Vagina (tissue), 2 donors: ENCODE measurements at places on chromosomes 16 and 17.

DNA sequence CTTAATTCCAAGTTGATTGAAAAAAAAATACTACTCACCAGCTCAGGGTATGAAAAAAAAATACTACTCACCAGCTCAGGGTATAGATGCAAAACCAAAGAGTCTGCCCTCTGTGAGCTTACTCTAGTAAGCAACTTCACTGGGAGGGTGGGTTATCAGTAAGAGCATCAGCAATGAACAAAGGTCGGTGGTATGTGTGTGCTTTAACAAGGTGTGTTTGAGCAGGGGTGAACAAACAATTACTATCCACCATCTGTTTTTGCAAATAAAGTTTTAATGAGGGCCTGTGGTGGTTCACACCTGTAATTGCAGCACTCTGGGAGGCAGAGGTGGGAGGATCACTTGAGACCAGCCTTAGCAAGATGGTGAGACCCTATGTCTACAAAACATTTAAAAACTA lies 20.0 kb downstream of the NUFIP2 start:
- DNase-seq, result no peak

GRCh38 chr17:50491505-50491904 lies 12.8 kb downstream of the RSAD1 start:
- DNase-seq, result no peak

DNA sequence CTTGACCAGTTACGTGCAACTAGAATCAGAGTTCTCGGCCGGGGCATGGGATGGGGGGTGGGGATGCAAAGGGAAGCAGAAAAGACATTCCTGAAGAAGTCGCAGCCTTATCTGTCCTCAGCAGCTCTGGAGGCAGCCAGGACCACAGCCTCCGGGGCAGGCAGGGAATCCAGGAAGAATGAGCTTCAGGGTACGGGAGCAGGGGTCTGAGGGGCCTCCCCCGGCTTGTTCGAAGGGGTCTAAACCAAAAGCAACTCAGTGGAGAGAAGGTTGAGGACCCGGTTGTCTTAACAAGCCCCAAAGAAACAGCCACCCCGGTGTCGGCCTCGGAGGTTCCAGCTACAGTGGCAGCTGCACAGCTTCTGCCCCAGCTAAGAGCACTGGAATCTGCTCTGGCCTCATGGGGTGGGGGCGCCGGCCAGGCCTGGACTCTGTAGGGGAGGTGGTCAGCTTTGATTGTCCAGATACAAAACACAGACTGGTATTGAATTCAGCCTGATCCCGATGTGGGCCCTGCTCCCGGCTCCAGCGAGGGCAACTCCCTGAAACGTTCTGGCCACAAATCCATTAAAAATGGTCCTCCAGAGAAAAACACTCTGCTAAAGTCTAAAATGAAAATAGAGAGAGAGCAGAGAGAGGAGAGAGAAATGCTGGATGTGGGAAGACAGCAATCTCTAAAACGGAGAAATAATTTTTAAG lies 7.7 kb downstream of the HOXB4 start:
- no peak for DNase-seq

GRCh38 chr17:48074322-48075081 lies 26.3 kb downstream of the NFE2L1 start:
- no peak for DNase-seq

DNA sequence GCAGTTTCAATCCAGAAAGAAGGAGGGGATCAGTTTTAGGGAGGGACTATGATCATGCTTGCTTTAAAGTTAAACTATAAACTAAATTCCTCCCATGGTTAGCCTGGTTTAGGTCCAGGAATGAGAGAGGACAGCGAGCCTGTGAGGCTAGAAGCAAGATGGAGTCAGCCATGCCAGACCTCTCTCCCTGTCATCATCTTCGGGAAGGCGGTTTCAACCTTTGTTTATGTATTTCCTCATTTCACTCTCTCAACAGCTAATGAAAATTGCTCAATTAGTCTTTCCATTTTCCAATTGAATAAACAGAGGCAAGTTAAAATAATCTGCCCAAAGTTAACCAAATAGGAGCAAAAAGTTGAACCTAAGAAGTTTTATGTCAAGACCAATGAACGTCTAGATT lies 201.5 kb downstream of the KCNJ2 start:
- no peak for DNase-seq
